NCI-H1436 (cell line): ENCODE measurements at places on chromosomes 3 and 15.

GRCh38 chr3:115341208-115341607 lies 194.1 kb upstream of the ZBTB20 start:
- no peak for DNase-seq

- no peak for DNase-seq
Measured at GRCh38 chr15:36106640-36107335, 472.6 kb upstream of the CDIN1 start.

- peak; percentile 0 for DNase-seq
Measured at GRCh38 chr3:33131331-33132018, 17.7 kb downstream of the CRTAP start.

DNA sequence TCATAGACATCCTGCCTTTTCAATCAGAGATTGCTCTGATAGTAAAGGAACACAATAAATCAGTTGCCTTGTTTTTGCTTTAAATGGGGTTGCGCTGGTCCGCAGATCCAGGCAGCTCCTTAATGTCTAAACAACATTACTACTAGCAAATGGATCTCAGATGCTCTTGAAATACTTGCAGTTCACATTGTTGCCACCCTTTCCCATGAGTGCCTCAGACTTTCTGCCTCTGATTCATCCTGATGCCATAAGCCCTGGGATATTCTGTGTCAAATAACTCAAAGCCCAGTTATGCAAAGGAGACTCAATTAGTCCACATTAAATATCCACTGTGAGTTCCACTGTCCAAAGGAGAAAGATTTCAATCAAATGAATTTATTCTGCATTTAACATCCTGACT lies 196.7 kb downstream of the PLCH1 start:
- no peak for DNase-seq
